ENCODE measurements at places on chromosomes 7 and 10.

DNA sequence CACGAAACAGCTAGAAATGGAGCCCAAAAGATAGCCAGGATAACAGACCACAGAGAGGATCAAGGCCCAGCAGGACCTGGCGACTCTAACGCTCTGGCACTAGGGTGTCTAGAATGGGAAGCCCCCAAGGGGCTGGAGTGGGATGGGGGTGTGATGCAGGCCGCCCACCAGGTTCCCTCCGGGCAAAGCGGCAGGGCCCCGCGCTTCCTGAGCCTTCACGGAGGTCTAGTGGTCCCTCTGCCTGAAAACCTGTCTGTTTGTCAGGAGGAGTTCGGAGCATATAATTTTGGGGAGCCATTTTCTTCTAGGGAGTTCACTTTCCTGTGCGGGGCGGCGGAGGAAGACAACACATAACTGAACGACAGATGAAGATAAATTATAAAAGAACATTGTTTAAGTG lies 48.2 kb upstream of the FXYD4 start:
- no peak for DNase-seq

GRCh38 chr10:49594594-49594993 lies 15.5 kb upstream of the SLC18A3 start:
- peak; percentile 40 for DNase-seq

DNA sequence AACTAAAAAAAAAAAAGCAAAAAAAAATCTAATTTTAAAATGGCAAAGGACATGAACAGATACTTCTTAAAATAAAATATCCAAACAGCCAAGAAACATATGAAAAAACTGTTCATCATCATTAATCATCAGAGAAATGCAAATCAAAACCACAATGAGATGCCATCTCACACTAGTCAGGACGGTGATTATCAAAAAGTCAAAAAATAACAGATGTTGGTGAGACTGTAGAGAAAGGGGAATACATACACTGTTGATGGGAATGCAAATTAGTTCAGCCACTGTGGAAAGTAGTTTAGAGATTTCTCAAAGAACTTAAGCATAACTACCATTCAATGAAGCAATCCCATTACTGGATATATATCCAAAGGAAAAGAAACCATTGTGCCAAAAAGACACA lies 30.2 kb downstream of the COBL start:
- DNase-seq: no peak

DNA sequence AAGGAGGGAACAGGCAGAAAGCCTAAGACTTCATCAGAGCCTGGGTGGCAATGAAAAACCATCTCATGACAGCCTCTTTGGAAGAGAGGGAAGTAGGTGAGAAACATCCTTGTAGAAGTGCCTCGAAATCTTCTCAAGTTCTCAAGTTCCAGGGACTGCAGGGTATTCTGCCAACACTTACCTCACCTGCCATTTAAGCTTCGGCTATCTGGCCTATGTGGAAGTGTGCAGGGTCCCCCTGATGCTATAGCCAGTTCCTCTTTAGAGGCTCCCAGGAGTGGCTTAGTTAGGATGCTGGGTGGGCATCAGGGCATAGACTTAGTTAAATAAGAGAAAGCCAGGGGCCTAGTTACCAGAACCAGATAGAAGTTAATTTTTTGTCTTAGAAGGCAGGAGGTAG lies 27.0 kb downstream of the ABCC2 start:
- no peak for DNase-seq

GRCh38 chr7:36188906-36189305 lies 35.9 kb downstream of the EEPD1 start:
- no peak for DNase-seq

- DNase-seq: no peak
Measured at GRCh38 chr7:146136357-146136875, 19.8 kb downstream of the CNTNAP2 start.
